Effector memory CD4-positive, alpha-beta T cell (primary cell): ENCODE measurements at places on chromosomes 7 and 10.

DNA sequence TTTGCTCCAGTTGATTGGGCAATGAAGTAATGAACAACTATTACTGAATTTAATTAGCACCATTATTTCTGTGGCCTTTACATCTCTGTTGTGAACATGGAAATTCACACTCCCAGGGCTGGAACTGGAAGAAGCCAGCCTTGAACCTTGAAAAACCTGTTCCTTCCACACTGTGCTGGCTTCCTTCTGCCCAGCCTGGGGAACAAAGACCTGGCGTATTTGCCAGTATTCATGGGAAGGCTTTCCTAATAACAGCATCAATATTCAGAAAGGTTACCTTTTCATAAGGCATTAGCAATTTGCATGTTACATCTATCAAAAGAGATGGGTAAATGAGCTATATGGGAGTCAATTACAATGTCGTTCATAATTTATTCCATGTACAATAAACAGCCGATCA, 1.3 kb downstream of the C10orf90 start:
- no peak for DNase-seq

DNA sequence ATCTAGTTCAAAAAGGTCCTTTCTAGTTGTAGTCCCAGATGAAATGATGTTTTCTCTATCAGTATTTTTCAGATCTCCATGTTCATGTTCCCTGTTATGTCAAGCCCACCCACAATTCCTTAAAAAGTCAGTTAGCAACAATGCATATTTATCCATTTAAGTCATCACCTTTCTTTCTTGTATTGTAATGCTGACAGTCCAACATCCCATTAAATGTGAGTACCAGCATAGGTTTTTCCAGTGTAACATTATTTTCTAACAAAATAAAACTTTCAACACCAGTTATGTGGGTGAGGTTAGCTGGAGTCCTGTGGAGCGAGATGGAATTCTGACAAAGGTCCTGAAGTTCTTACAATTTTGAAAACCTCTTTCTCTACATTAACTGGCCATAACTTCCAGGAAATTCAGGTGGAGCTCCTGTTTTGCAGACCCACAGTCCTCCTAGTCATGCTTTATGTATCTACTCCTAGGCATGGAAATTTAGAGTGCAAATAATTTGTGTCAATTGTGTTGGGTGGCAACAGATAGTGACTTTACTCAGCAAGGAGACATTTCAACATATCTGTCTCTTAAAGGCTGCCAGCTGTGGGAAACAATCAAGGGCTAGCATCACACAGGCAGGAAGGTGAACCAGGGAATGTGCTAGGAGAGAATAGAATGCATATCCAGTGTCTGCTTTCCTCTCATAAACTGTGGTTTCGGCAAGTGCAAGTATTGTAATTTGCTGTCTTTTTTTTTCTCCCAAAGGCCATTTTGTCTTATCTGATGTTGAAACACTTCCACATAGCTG, 162.6 kb downstream of the MTERF1 start:
- no peak for DNase-seq

DNA sequence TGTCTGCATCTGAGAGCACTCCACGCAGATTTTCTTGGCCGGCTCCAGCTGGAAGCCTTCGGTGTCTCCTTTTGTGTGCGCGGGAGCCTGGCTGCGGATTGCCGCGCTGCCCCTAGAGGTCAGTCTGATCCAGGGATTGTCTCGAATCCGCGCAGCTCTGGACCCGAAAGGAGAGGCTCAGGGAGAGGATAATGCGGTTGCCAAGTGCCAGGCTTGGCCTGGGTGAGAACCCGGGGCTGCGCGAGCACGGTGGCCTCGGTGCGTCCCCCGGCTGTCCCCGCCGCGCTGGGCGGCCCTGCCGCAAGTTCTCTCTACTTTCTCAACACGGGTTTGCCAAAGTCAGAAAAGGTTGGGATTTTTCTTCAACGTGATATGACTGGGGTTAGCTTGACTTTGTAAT, 140.9 kb downstream of the ADCYAP1R1 start:
- DNase-seq: no peak

DNA sequence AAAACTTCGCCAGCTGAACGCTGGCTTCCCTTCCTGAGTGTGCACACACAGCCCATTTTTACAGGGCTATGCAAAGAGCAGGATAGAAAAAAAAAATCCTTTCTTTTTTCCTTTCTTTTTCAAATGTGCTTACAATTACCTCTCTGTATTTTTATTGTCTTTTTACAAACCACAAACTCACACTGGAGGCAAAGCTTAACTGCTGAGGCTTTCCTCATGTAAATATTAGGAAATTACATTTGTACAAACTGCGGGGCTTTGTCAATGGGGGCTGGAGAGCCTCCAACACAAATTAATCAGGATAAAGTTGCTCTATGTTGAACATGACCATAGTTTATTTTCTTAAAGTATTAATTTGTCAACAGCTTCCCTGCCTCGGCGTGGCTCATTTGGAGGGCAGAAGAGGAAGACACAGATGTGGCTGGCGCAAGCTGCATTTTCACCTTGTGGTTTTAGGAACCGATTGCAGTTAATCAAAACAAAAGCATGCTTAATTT, 411.7 kb upstream of the MKI67 start:
- no peak for DNase-seq

GRCh38 chr7:26202019-26202990, 760 bp downstream of the CBX3 start:
- DNase-seq: peak; percentile 35

GRCh38 chr10:101993221-101993620, 62.8 kb downstream of the ARMH3 start:
- DNase-seq: no peak

DNA sequence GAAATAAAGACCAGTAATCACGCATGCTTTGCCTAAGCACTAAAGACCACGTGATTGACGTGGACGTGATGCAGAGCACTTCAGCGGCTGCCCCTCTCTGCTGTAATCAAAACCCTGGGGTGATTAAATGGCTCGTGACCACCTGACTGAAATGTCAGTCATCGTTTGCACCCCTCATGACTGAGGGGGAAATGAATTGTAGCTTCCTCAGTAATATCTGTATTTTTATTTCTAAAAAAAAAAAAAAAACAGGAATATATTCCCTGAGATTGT, 148.1 kb upstream of the RSU1 start:
- DNase-seq: no peak
